ENCODE measurements at places on chromosomes 6 and 20.

- no peak for DNase-seq
Observed at GRCh38 chr6:111973118-111973761, 80.7 kb upstream of the CCN6 start.

- no peak for DNase-seq
Observed at GRCh38 chr6:130908188-130908587, 81.0 kb downstream of the SMLR1 start.

- DNase-seq, result no peak
Observed at GRCh38 chr6:69069881-69070280, 434.8 kb downstream of the ADGRB3 start.

GRCh38 chr6:83119742-83120300, 52.4 kb downstream of the DOP1A start:
- DNase-seq, result no peak

- no peak for DNase-seq
Observed at GRCh38 chr20:61596687-61597330, 344.7 kb downstream of the CDH4 start.

DNA sequence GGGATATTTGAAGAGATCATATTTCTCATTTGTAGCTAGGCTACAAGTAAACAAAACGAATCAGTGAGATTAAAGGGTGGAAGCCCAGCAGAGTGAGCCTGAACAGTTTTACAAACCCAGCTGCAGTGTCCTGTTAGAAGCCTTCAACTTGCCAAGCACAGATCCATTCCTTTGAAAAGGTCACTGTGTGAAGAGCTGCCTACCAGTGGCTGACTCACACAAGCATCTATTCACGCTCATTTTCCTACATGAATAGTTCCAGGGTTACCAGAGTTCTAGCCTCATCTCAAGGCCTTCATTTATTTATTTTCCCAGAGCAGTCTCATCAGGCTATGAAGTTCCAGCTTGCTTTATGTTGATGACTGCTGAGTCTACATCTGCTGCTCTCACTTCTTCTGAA, 25.7 kb upstream of the MLIP start:
- DNase-seq, result no peak

- no peak for DNase-seq
Observed at GRCh38 chr6:135586844-135587243, 89.3 kb upstream of the AHI1 start.

DNA sequence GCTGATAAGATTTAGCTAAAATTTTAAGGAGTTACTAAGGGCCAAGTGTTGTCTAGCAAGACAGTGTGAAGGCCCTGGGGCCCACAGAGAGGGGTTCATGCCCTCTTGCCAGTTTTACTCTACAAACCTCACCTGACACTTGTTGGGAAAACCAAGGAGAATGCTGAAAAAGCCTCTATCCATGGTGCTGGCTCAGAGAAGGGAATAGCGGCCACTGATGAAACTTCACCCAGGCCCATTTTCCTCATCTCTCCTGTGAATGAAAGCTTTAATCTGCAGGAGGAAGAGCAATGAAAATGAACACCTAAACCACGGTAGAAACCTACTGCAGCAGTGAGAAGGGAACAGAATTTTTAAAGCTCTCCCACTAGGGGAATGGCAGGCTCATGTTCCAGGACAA, 317.3 kb upstream of the CNR1 start:
- DNase-seq, result peak; percentile 10

DNA sequence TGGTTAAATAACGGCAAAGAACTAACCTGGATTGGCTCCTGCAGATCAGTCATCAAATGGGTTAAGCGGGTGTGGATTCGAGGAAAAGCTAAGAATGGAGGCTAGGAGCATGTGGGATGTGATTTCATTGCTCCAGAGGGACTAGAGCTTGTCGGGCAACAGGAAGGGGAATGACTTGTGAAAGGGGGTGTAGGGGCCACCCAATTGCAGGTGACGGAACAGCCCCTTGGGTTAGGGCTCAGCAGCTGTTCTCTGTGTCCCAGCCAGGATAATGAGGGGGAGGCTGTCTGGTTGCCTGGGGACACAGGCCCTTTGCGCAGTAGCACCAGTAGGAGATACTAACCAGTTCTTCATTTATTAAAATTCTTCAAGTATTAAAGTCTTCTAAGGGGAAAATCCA, 25.0 kb upstream of the MRPS18A start:
- no peak for DNase-seq

DNA sequence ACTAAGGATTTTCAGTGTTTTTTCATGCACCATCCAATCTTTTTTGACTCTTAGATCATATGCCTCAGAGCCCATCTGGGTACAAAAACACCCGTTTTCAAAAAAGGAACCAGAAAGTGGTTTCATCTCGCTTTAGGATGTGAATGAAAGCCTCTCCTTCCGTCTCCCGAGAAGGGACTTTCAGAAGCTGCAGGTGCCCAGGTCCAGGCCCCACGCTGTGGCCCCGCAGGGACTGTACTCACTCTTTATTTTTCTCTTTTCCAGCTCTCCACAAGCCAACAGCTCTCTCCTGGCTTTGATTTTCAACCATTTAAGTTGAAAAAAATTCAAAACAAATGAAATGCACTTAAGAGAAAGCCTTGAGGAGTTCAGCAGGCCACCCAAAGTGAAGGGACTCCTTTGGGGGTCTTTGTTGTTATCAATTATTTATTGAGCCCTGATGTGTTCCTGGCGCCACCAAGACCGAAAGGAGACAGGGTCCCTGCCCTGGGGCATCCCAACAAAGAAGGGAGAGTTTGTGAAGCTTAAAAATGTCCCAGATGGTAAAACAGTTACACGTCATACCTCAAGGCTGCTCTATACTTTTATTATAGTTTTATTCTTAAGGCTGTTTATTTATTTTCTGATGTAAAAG, 467.3 kb downstream of the PREX1 start:
- no peak for DNase-seq

DNA sequence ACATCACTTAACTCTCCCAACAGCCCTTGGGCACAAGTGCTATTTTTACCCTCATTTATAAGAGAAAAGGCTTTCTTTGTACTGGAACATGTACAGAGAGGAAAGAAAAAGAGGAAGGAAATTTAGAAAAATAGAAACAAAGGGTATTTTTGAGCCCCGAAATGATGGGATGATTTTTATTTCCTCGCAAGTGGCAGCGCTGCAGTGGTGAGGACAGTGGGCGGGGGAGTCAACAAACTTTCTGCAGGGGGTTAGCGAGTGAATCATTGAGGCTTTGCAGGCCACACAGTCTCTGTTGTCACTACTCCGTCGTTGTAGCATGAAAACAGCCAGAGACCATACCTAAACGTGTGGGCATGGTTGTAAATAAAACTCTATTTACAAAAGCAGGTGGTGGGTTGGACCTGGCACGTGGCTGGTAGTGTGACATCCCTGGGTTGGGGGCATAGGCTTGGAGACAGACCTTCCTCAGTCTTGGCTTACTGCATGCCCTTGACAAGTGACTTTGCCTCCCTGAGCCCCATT, 25.5 kb upstream of the OCSTAMP start:
- DNase-seq, result no peak

DNA sequence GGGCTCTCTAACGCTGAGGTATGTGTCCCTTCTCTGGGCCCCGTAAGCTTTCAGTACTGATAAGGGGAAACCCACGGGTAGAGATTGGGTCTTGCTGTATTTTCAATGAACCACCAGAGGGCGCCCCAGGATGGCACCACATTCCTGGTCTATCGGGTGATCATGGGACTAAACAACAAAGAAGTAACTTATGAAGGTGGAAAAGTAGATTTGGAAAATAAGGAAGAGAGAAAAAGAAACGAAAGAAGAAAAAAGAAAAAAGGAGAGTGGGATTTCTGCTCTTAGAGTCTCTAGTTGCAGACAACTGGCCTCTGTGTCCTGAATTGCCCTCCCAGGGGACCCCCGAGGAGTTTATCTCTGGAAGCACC, 93.8 kb downstream of the GMPR start:
- DNase-seq, result peak; percentile 89

GRCh38 chr6:38591439-38591838, 48.3 kb downstream of the BTBD9 start:
- DNase-seq, result no peak

DNA sequence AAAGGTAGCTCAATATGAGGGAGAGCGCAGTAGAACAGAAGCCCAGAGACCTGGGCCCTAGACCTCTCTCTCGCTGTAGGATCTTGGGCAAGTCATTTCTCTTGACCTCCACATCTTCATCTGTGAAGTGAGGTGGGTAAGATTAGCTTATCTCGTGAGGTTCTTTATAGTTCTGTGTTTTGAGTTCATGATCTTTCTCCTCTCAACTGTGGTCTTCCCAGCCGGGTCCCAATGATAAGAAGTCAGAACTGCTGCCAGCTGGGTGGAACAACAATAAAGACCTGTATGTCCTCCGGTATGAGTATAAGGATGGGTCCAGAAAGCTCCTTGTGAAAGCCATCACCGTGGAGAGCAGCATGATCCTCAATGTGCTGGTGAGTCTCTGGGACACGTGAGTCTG, 6.9 kb downstream of the PSMF1 start:
- no peak for DNase-seq

DNA sequence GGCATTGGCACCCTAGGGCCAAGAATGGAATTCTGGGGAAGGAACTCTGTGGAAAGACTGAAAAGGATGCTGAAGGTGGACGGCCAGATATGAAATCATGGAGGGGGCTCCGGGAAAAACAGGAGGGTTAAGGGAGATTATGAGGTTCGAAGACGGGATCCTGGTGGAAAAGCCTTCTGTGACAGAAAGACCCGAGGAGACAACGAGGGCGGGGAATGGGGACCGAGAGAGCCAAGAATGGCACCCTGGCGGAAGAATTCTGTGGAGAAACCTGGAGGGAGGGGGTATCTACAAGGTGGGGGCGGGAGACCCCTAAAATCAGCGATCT, 426 bp downstream of the TRMT6 start:
- no peak for DNase-seq

GRCh38 chr6:40960742-40961430, 78.1 kb downstream of the UNC5CL start:
- no peak for DNase-seq

DNA sequence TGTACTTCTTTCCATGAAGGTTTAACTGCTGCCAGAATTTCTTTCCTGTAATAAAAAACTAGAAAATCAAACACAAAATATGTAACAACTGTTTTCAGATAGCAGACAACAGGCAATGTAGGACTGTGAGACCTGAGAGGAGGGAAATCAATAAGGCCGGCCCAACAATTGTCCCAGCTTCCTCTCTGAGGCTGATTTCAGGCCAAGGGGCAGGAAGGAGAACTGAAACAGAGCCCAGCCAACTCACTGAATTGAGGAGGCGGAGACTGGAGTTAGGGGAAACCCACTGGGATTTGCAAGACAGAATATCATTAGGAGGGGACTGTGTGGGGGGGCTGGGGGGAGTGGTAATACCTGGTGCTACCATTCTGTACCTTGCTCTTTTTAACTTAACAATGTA, 42.2 kb downstream of the FLRT3 start:
- no peak for DNase-seq

DNA sequence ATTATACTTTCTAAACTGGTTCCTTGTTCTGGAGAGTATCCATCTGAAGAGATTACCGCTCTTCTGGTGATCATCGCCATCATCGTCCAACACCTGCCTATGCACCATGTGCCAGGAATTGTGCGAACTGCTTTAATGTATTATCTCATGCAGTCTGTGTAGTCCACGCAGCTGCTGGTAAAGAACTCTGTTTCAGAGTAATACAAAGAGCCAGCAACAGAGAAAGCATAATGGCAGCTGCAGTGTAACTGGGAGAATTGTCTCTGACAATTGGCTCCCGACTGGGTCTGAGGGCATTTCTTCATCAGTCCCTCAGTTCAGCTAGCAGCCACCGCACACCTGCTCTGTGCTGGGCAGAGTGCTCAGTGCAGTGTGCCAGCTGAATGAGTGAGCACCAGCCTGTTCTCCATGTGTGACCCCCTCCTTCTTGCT, 383.4 kb downstream of the GRIK2 start:
- peak; percentile 58 for DNase-seq

DNA sequence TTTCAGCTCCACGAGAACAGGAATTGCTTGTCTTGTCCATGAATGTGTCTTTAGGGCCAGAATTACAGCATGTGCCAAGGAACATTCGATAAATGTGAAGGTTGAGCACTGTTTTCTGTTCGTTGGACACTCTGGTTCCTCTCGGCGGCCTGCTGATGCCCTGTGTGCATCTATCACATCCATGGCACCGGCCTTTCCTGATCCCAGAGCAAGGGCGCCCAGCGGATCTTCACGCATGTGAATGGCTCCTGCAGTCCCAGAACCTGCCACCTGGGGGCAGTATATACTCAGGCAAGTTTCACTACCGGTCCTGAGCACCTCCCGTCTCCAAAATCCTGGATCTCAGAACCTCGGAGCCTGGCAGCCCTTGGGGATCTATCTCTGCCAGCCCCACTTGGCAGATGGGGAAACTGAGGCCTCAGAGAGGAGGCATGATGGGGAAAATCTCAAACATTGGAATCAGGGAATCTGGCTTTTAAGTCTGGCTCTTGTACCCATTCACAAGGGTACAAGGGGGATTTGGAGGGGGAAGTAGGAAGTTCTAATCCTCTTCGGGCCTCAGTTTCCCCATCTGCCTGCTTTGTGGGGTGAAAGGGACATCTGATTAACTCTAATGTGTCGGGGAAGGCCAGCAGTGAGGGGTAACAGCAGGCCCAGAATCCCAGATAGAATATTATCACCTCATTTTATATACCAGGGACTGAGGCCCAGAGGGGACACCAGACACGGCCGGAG, 4.3 kb upstream of the CEBPB start:
- peak; percentile 92 for DNase-seq

- no peak for DNase-seq
Observed at GRCh38 chr6:138037009-138037504, 70.2 kb downstream of the PERP start.

- no peak for DNase-seq
Observed at GRCh38 chr6:143598466-143599080, 79.2 kb upstream of the PHACTR2 start.

DNA sequence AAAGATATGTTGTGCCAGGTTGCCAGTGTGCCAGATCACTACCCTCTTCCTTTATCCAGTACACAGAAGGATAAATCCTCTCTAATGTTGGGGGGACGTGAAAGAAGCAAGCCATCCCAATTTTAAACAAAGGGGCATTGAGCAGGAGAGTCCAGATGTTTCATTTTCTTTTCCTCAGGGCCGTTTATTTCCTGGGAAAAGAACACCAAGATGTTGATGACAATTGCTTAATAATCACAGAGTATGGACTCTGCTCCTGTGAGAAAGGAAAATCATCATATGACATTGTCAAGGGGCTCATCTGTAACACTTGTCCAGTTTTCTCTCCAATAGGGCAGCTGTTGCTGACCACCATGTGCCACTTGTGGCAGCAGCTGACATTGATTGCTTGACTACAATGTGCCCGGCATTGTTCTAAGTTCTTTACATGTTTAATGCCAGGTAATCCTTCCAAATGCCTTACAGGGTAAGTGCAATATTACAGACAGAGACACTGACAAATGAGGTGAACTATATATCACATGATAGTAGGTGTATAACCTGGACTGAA, 161.4 kb downstream of the CD109 start:
- no peak for DNase-seq

Measured in neural progenitor cell (in vitro differentiated cells).